ENCODE measurements at places on chromosomes 12 and 14.

DNA sequence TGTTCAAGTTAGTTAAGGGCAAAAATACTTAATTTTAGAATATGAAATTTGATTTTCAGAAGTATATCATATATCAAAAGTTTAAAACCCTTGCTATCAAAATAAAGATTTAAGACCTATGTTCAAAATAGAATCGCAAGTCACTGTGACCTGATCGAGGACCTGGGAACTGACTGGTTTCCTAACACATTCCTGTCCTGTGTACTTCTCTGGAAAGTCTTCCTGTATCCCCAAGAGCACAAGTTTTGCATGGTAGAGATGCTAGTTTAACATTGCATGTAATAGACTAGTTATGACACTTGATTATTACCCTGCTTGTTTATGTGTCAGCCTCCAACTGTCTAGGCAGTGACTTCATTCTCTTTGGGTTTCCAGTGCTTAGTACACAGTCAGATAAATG is 30.3 kb downstream of the BCAT1 start:
- no peak for DNase-seq

DNA sequence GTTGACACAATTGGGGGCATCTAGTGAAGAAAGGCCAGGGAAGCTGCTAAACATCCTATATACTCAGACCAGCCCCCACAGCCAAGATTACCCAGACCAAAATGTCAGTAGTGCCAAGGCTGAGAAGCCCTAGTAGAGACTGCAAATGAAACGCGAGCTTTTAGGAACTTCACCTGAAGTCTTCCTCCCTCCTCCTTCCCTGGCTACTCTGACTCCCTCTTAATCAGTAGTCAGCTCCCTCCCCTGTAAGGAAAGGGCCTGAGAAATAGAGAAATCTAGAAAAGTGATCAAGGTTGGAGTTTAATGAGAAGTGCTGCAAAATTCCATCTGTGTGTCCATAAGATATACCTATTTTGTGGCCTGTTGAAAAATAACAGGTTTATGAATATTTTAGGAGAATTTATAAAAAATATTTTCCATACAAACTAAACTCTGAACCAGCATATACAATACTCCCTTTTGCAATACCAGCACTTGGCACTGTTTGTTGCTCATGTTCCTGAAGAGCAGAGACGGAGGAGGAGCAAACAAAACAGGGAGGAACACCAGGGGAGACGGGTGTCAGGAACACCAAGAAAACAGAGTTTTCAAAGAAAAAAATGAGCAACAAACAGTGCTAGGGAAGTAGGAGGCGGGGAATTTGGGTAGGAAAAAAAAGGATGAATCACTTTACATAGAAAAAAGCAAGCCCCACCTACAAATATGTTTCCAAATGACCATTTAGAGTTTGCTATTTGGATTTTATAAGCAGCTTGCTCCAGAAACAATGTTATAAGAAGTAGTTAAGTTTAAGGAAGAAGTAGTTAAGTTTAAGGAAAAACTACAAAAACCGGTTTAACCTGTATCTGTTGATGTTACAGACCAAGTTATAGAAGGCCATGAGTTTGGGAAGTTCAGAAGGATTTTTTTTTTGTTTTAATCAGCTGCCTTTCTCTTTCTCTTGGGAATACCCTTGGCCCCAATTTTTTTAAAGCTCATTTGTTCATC is 282.1 kb upstream of the GRIP1 start:
- DNase-seq: no peak

DNA sequence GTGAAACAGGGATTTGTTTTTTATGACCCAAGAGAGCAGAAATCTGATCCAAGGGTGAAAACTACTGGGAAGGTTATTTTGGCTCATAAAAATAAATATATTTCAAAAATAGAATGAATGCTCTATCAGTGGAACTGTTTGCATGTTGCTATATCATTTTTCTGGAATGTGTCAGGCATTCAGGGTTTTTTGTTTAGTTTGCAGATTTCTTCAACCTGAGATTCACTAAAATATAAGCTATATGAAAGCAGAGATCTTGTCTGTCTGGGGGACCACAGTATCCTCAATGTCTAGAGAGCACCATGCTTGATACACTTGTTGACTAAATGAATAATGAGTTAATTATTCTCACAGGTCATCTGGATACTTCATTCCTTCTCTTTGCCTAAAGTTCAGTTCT is 165.1 kb downstream of the NUBPL start:
- DNase-seq: no peak

DNA sequence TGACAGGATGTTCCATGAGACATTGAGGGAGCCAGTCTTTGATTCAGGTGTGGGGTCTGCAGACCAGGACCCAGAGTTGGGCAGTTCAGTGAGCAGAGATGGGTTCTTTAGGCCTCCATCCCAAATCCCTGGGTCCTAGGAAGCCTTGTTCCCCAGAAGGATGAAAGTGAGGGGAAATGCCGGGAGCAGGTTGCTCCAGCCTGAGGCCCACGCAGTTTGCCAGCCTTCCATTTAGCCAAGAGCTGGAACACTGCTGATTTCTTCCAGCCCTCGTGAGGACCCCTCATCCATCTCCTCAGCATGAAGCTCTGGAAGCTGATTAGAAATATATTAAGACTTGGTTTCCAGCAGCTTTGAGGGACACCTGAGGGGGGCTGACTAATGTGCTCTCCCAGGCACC is 12.1 kb downstream of the C14orf132 start:
- DNase-seq: no peak

DNA sequence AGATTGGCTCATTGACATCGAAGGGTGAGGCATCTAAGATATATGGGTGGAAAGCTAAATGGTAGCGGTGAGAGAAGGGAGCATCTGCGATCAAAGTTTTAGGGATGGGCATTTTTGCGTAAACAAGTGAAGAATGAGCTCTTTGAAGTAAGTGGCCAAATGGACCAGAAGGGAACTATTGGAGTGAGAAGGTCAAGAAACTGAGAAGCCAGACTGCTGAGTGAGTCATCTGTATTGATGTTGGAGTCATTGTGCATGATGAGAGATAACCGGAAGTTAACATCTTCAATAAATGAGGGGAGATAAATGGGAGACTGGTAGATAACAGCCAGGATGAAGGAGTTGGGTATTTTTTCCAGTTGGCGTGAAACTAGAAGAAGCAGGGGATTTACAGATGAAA is 271.9 kb upstream of the PDE3A start:
- DNase-seq: no peak

DNA sequence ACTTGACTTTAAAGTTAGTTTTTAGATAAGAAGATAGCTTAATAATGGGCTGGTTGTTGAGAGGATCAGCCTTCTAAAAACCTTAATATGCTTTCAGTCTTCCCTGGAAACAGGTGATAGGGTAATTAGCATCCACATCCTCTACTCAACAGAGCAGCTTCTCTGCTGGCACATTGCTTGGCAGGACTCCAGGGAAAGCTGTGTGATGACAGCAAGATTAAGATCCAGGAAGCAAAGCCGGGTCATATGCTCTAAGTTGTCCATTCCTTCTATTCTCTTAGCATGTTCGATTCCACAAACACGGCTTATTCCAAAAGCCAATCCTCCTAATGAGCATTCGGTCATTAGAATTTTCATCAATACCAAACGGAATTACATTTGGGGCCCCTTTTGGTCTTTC is 87.0 kb downstream of the HMGA2 start:
- peak; percentile 61 for DNase-seq

GRCh38 chr14:86826661-86827060 is 1166.3 kb downstream of the GALC start:
- DNase-seq: no peak

- DNase-seq: no peak
Measured at GRCh38 chr14:71753976-71754375, 178.3 kb upstream of the RGS6 start.

DNA sequence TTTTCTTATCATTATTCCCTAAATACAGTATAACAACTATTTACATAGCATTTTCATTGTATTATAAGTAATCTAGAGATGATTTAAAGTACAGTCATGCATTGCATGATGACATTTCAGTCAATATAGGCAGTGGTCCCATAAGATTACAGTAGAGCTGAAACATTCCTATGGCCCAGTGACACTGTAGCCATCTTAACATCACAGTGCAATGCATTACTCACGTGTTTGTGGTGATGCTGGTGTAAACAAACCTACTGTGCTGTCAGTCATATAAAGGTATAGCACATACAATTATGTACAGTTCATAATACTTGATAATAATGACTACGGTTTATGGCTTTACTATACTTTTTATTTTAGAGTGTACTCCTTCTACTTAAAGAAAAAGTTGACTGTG is 13.3 kb downstream of the LLPH start:
- no peak for DNase-seq

- DNase-seq: no peak
Measured at GRCh38 chr14:93104961-93105360, 10.8 kb downstream of the ITPK1 start.

DNA sequence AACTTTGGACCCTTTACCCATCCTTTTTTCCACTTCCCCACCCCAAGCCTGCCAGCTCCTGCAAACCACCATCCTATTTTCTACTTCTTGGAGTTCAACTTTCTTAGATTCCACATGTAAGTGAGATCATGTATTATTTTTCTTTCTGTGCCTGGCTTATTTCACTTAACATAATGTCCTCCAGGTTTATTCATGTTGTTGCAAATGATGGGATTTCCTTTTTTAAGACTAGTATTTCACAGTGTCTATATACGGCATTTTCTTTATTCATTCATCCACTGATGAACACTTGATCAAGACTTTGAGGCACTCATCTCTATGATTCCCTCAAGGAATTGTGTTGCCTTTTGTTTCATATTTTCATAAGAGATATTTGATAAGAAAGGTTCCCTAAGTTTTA is 5.6 kb upstream of the PRPF39 start:
- no peak for DNase-seq

GRCh38 chr12:57875753-57876547 is 29.4 kb upstream of the CTDSP2 start:
- DNase-seq: no peak

Measured in sciatic nerve (tissue), 2 donors.